ENCODE measurements at places on chromosomes 1 and 21.
A peak's percentile ranks its signal among the peaks of the same experiment; 100 is the strongest.

DNA sequence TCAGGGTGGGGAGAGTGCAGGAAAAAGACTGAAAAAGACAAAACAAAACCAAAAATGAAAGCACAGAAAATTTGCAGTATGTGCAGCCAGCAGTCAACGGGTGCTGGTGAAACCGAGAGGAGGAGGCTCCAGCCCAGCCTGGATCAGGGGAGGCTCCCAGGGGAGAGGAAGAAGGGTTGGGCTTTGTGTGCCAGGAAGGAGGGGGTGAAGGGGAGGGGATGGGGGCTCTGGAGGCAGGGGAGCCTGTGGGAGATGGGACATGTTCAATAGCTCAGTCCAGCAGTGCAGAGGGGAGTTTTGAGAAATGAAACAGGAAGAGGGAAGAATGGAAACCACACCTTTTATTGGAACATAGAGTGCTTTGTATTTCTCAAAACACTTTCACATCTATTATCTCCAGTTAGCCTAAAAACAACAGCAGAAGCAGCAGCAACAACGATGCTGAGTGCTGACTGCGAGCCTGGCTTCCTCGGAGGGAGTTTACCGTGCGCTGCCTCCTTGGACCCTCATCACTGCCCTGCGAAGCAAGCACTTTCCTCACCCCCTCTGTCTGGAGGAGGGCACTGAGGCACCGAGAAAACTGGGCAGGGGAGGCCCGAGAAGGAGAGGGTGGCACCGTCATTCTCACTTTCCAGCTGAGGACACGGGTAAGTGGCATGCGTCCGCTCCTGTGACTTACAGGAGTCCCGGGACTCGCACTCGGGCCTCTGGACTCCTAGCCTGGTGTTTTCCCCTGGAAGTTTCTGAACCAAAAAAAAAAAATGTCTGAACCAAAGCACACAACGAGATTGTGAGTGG, 62.9 kb downstream of the MDM4 start:
- DNase-seq = peak; percentile 19

- DNase-seq = no peak
Observed at GRCh38 chr1:153597206-153597605, 15.7 kb downstream of the S100A16 start.

DNA sequence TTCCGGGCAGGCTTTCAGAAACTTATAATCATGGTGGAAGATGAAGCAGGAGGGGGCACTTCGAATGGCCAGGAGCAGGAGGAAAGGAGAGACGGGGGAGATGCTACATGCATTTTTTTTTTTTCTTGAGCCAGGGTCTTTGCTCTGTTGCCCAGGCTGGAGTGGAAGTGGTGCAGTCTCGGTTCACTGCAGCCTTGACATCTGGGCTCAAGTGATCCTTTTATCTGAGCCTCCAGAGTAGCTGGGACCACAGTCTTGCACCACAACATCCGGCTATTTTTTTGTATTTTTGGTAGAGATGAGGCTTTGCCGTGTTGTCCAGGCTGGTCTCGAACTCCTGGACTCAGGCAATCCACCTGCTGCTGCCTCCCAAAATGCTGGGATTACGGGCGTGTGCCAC, 61.6 kb downstream of the SELENOF start:
- no peak for DNase-seq

DNA sequence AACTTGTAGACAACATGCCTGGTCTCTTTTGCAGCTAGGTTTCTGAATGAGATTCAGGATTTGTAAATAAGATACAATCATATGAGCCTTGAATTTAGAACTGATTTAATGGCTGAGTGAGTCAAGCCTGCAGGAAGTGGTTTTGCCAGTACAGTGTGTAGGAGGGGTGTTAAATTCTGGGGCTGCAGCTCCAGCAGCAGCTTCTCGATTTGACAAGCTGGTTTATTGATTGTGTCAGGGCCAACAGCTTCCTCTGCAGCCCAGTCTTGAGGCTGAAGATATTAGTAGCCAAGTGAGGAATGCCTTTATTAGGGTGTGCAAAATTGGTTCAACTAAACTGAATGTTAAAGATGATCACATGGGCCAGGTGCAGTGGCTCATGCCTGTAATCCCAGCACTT, 11.5 kb upstream of the PLA2G5 start:
- DNase-seq = peak; percentile 31

- no peak for DNase-seq
Observed at GRCh38 chr1:243507672-243508302, 251.9 kb downstream of the SDCCAG8 start.

DNA sequence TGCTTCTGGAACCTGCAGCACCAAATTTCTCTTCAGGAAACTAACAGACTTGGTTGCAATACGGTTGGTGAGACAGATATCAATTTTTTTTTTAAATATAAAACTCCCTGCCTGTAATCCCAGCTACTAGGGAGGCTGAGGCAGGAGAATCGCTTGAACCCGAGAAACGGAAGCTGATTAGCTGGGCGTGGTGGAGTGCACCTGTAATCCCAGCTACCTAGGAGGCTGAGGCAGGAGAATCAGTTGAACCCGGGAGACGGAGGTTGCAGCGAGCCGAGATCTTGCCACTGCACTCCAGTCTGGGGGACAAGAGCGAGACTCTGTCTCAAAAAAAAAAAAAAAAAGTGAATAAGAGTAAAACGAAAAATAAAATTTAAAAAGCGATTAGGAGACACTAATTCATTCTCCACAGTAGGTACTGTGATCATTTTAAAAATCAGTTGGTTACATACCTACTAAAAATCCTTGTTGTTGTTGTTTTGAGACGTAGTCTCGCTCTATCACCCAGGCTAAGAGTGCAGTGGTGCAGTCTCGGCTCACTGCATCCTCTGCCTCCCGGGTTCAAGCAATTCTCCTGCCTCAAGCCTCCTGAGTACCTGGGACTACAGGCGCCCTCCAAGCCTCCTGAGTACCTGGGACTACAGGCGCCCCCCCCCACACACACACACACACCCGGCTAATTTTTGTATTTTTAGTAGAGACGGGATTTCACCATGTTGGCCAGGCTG, 796 bp upstream of the RBM8A start:
- DNase-seq = no peak

GRCh38 chr1:42365118-42365517, 15.5 kb upstream of the RIMKLA start:
- DNase-seq = no peak

GRCh38 chr1:51345300-51345687, 14.9 kb upstream of the TTC39A start:
- no peak for DNase-seq

GRCh38 chr1:3188150-3188971, 119.4 kb downstream of the PRDM16 start:
- no peak for DNase-seq

DNA sequence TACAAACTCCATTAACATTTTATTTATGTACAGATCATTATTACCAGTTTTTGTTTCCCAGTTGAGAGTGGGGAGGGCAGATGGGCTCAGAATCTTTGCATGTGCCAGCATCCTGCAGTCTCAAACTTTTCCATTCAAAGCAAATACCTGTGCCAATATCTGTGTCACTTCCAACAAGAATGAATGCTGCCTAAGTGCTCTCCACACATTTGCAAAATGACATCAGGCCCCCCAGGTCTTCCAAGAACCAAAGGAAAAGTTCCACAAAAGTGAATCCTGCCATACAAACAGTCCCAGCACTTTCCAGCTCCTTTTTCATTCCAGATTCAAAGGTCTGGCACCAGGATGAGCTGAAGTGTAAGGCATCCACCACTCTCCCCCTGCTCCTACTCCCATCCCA, 1.7 kb upstream of the TIE1 start:
- DNase-seq = no peak

DNA sequence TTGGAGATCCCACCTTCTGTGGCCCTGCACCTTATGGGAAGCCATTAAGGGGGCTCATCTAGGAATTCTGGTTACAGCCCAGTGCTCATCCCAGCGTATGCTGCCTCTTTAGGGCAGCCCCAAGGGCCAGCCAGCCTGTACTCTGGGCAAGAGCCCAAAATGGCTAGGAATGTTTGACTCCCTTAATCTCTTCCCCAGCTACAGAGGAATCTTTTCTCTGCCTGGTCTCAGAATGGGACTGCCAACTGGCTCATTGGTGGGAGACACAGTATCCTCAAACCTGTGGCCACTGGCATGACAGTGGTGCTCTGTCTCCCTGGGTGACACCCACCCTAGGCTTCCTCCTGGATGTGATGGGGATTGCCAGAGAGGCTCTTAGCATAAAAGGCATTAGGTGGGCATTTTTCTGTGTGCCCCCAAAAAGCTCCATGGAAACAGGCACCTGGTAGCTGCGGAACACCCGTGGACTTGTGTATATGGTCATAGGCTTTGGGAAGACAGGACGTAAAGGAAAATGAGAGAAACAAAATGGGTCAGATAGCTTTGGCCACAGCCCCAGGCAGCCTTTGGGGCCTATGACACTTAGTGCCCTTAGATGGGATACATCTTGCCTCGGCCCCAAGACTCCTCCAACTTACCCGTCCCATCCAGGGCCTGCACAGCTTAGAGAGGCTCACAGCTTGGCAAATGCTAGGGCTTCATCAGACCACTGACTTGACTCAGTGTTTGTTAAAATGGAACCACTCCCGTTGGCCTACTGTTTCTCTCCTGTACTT, 6.9 kb downstream of the TMEM81 start:
- DNase-seq = no peak

GRCh38 chr1:202697038-202697437, 13.2 kb downstream of the SYT2 start:
- no peak for DNase-seq

DNA sequence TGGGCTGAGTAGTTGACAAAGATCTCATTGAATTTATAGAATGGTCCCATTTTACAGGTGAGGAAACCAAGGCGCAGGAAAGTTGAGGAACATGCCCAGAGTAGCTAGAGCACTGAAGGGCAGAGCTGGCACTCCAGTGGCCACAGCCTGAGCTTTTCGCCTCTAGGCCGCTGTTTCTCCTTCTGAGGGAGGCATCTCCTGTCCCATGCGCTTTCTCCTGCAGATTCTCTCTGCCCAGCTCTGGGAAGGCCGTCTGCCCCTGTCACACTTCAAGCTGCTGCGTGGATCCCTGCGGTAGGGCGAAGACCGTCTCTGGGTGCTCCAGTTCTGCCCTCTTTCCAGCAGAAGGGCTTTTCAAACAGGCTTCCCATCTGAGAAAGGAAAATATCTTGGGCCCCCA, 159.9 kb downstream of the ACTL8 start:
- DNase-seq = no peak

- DNase-seq = no peak
Observed at GRCh38 chr1:23872421-23872820, 4.3 kb upstream of the FUCA1 start.

DNA sequence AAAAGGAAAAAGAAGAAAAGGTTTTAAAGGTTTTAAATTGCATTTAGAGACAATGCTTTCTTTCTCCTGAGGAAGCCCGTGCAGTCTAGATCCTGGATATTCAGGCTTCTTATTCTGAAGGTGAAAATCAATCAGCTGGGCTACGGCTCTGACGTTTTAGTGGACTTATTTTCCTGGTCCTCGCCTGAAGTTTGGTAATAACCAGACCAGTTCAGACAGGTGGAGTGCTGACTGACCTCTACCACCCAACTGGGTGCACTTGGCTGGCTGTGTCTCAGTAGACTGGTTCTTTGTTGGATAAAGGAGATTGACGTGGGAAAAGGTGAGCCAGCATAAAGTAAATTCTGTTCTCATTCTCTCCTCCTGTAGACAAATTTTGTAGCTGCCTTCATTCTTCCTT, 7.2 kb upstream of the ATP1A1 start:
- no peak for DNase-seq

GRCh38 chr1:165276314-165276713, 80.2 kb downstream of the LMX1A start:
- DNase-seq = no peak

GRCh38 chr1:77283701-77284425, 2.0 kb downstream of the AK5 start:
- DNase-seq = no peak

All from stimulated activated CD4-positive, alpha-beta T cell treated with anti-CD3 and anti-CD28 coated beads, TNF-alpha, amount 100 ng/mL, for 48 hours (primary cell).